K562 (cell line): ENCODE measurements at places on chromosomes 3 and 15.

DNA sequence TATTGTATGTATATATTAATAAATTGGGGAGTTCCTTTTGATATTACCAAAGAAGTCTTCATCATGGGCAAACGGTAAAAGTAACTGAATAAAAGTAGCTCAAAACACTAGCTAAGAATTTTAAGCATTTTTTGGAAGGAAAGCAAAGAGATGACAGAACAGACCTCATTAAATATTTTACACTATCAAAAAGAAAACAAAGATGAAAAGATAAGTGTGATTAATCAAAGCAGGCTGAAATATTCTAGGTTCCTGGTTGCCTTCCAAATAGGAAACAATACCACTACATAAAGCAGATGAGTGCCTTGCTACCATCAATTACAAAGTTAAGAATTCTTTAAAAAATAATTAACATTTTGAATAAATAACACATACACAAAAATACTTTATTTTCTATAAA is 3.6 kb downstream of the NKIRAS1 start:
- DNase-seq = no peak

DNA sequence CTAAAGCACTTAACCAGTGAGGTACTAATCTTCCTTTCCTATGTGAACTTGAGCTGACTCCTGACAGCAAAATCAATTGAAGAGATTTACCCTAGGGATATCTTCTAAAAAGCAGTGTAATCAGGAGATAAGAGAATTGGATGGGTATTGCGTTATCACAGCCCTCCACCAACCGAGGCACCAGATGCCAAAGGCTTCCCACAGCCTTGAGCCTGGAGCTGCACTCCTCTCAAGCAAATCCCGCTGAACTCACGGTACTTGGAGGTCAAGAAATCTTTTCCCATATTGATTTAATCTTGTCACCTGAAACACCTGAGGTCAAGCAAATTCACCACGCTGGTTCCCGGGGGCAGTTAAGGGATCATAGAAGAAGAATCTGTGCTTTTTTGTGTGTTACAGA is 346.8 kb downstream of the TBL1XR1 start:
- no peak for DNase-seq

DNA sequence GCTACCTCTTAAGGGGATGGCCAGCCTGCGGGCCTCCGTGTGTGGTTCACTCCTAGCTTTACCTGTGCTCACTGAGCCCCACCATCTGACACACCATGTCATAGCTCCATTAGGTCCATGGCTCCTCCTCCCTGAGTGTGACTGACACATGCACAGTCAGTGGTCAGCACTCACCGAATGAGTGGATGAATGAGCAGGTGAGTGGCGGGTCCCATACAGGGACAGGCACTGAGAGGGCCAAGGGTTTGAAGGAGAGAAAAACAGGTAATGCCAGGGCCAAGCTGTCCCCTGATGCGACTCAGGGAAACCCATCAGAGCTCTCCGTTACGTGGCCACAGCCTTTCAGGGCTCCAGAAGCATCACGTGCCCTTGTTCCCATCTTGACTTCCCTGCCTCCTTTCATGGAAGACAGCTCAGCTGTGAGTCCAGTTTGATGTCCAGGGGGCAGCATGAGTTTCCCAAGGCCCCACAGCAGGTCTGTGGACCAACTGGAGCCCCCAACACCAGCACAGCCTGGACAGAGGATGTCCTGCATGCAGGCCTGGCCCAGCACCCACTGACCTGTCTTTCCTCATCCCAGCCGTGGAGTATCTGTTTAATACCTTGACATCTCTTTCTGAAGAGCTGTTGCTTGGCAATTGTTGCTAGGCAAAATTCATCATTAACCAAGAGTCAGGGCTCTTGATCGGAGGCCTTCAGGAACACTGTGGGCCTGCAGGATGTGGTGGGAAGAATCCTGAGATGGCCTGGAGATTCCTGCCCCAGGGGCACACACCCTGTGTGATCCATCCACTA is 84.4 kb downstream of the PLXNA1 start:
- DNase-seq = no peak

- DNase-seq = no peak
These were observed 190.7 kb upstream of the GBE1 start for GRCh38 chr3:81952141-81952540.

GRCh38 chr3:127747066-127747465 is 74.3 kb downstream of the ABTB1 start:
- no peak for DNase-seq

GRCh38 chr3:36633060-36633459 is 131.3 kb downstream of the DCLK3 start:
- no peak for DNase-seq

DNA sequence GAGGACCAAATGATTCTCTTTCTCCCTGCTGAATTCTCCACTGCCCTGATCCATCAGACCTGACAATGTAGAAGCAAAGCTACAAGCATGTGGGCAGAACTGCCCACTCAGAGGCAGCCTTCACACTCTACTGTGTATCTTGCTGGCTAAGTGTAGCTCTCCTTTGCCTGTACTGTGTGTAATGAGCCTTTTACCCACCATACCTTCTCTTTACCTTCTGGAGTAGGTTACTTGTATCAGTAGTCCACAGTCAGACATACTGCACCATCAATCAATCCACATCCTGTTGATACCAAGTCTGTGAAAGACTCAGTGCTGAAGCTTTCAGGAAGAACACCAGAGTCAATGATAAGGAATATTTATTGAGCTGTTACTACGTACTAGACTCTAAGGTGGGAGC is 440.7 kb upstream of the ARHGEF26 start:
- no peak for DNase-seq

DNA sequence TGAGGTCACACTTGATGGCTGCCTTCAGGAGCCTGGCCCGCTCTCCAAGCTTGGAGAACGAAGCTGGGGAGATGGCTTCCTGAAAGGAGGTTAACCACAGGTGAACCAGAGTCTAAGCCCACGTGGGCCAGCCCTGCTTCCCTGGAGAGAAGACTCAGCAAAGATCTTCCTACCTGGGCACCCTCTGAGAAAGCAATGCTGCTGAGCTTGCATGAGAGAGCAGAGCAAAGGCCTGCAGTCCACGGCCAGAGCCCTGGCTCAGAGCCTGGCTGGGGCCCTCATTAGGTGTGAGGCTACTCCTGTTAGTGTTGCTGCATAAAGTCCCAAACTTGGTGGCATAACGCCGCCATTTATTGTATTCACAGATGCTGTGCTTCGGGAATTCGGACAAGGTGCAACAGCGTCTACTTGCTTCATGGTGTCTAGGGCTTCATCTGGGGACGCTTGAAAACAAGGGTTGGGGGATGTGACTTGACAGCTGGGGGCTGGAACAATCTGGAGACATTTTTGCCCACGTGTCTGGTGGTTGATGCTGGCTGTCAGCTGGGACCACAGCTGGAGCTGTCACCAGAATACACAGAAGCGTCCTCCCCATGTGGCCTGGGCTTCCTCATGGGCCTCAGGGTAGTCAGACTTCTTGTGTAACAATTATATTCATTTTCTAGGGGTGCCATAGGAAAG is 87.9 kb upstream of the MEF2A start:
- no peak for DNase-seq

- DNase-seq = no peak
These were observed 27.8 kb upstream of the ARHGEF3 start for GRCh38 chr3:56829533-56829932.

GRCh38 chr15:29556380-29556779 is 265.9 kb downstream of the TJP1 start:
- no peak for DNase-seq

DNA sequence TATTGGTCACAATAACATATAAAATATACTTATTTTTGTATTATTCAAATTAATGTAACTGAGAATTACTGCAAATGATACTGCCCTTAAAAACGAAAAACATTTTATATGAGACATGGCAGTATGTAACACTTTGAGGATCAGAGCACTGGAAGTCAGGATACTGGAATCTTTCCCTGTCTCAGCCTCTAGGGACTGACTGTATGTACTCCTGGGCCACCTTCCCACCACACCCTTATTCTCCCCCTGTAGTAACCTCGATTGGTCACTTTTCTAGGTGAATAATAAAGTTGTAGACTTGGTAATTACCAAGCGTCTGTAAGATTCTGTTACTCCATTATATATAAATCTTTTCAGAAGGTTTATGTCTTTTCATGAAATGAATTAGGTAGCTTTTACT is 43.0 kb downstream of the LRRC49 start:
- DNase-seq = no peak

DNA sequence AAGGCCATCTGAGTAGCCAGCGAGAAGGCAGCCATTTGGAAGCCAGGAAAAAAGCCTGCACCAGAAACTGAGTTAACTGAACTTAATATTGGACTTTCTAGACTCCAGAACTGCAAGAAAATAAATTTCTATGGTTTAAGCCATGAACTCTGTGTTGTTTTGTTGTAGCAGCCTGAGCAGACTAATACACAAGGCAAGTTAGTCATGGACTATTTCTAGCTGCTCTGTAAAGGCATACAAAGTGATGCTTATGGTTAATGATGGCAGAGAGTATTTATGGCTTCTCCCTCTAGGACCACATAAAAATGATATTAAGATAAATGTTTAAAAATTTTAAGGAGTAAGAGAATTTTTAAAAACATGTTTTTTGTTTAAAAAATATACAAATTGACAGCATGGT is 37.1 kb downstream of the PROS1 start:
- no peak for DNase-seq

DNA sequence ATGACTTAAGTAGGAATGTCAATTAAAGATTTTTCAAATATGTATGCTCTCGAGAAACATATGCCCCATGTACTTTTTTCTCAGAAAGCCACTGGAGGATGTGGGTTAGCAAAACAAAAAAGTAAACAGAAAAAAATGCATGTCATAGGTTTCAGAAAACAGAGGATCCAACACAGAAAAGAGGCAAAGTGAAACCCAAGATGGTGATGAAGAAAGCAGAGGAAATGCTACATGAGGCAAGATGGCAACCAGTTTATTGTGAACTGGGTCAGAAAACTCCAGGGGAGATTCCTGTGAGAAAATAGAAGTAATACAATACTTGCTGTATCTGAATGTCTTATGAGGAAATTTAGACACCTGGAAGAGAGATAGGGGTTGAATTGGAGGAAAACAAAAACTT is 30.8 kb upstream of the EOMES start:
- DNase-seq = no peak

GRCh38 chr3:188305220-188305619 is 151.3 kb downstream of the LPP start:
- no peak for DNase-seq

DNA sequence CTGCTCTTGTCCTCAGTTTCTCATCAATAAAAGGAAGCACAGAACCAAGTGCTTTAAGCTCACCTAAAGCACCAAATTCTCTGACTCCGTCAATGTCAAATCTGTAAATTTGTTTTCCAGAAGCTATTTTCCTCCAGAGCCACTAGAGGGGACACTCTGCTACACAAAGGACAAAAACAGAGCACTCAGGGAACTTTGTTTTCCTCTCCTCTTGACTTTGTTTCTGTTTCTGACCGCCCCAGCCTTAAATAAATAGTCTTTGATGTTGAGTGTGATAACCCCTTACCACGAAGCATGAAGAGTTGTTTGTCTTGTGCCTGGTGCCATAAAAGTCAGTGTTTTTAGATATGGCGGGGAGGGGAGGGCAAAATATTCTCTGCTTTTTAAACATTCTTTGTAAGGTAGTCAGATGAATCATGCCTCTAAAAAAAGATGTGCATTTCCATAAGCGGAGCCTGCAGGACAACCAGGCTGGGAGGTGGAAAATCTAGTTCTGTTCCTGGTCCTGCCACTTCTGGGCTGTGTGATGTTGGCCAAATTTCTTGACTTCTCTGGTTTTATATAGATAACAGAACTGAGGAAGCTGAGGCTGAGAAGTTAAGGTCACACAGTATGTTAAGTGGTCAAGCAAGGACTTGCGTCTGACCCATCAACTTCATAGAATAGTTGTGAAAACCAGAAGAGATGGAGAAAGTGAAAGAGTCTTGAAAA is 7.3 kb upstream of the ZBTB38 start:
- peak; percentile 50 for DNase-seq

- no peak for DNase-seq
These were observed 1031.8 kb downstream of the FHIT start for GRCh38 chr3:60219501-60219900.

DNA sequence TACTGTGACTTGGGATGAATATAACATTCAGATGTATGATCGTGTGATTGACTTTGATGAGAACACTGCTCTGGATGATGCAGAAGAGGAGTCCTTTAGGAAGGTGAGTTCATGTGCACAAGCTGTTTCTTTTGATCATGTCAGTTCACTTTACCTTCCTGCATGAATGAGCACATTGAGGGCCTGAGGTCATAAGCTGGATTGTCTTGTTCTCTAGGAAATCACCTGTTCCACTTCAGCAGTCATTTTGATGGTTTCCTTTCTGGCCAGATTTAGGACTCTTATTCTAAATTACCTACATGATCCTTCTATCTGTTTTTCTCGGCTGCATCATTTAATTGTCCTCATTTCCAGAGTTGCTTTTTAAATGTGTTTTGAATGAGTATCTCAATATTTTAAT is 4.1 kb downstream of the RCN2 start:
- DNase-seq = no peak

- DNase-seq = no peak
These were observed 318.0 kb downstream of the FGF12 start for GRCh38 chr3:192409201-192409837.

DNA sequence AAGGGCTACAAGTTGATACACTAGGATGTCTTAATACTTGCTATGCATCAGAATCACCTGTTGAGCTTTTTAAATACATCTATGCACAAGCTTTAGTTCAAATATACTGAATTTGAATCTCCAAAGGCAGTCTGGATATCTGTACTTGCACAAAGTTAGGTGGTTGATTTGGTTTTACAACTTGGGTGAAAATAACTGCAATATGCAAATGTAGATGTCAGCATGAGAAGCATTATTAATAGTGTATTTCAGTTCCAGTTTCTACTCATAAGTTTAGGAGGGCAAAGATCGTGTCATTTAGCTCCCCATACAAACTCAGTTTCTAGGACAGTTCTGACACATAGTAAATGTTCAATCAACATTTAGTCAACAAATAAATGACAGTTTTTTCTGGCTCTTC is 25.6 kb downstream of the IQCB1 start:
- no peak for DNase-seq

- no peak for DNase-seq
These were observed 369.4 kb downstream of the MAGI1 start for GRCh38 chr3:65669163-65669875.

- DNase-seq = peak; percentile 63
These were observed at the start of gene ROBO2 for GRCh38 chr3:77039606-77040171. ROBO2 (plus strand) TSS chr3:77040099; CDS start chr3:77040786, 687 bp downstream.
